Stimulated activated CD4-positive, alpha-beta T cell treated with anti-CD3 and anti-CD28 coated beads, Interleukin-2, amount 100 ng/mL, for 4 hours (primary cell): ENCODE measurements at places on chromosomes 5 and 9.

GRCh38 chr9:74303945-74304344 is 193.2 kb upstream of the RORB start:
- DNase-seq: no peak

DNA sequence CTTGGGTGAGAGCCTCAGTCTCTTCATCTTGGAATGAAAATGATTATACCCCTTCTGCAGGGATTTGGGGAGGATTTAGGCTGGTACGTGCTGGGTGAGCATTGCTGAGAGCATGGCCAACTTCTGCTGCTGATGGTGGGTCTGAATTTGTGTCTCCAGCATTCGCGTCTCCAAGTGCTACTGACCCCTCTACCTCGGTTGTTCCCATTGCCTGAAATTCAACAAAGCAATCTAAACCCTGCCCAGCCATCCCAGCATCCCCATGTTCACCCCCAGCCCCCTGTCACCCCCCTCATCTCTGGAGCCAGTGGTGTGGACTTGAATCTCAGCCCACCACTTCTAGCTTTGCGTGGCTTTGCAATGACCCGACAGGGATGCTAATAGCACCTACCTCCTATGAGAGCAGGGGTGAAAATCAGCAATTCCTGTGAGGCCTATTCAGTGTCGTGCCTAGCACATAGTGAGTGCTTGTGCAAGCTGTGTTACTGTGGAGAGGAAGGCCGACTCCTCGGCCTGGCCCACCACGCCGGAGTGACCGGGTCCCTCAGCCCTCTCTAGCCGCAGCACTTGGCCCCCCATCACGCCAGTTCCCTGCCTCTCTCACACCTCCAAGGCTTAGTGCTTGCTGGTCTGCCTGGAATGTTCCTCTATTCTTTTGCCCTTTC is 43.4 kb upstream of the SH3PXD2B start:
- no peak for DNase-seq

DNA sequence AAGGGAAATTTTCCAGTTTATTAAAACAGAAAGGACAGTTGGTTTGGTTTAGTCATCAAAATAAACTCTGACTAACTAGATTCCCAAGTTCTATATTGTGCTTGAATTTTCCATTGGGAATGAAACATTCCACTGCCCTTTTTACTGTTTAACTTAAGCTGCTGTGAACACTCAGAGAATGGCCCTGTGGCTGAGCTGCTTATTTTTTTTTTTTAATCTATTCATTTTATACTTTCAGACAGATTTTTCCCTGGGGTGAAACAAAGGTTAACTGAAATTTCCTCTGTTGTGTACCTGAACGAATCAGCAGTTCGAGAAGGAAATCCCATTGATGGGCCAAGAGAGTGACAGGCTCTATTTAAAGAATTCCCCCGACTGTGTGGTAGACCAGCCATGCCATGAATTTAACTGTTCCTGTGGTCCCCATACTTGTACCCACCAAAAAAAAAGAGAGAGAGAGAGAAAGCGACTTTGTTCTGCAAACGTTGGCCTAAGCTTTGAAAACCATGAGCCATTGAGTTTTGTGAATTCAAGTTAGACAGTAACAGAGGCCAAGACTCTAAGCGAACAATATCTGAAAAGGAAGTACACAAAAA is 138.7 kb upstream of the GRHPR start:
- no peak for DNase-seq

- no peak for DNase-seq
Measured at GRCh38 chr5:148385094-148385493, 1.3 kb downstream of the FBXO38 start.

DNA sequence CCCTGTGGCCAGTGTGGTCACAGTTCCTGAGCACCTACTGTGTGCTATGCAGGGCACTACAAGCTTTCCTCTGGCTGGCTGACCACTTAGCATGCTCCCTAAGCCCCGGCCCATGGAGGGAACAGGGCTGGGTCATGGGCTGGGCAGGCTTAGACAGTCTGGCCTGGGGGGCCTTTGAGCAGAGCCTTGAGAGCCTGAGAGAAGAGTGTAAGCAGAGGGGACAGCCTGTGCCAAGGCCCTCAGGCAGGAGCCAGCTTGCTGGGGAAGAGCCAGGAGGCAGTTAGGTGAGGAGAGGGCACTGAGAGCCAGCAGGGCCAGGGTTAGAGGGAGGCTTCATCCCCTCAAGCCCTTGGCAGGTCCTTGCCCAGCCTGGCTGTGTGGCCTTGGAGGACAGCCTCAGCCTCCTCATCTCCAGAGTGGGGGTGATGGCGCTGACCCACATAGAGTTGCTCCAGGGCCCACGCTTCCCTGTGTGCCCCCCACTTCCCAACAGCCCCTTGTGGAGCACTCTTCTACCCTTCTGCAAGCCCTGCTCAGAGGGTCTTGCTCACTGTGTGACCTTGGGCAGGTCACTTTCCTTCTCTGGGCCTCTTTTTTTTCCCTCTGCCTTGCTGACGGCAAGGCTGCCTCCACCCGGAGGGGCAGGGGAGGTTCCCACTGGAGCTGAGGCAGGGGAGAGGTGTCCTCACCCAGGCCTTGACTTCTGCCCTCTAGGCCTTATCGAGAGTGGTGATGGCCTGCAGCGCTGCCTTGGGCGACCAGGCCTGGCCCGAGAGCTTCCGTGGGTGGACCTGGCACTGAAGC is 107.1 kb downstream of the PHF2 start:
- DNase-seq: no peak

DNA sequence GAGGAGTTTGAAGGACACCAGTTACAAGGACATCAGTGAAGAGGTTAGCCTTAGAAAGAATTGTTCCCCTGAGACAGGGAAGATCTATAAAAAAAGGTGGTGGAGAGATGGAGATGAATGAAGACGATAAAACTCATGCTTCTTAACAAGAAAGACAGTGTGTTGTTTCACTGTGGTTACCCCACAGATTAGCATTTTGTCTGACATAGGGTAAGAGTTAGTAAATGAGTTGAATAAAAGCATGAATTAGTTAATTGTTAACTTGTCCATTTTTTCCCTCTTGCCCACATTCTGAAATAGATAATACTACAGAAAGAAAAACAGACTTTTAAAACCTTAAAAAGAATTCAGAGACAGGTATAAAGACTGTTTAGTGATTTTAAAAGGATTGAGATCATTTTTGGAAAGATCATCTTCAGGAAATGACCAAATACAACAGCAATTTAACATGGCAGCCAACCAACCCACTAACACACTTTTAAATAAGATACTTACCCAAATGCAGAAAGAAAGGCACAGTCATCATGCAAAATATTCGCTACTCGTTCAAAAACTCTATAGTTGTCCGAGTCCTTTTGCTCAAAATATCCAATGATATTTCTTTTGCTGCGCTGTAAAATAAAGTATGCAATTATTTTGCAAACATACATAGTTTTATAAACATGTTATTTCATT is 78.5 kb downstream of the ERP44 start:
- no peak for DNase-seq

- no peak for DNase-seq
Measured at GRCh38 chr9:114671605-114672004, 10.4 kb downstream of the TEX48 start.

DNA sequence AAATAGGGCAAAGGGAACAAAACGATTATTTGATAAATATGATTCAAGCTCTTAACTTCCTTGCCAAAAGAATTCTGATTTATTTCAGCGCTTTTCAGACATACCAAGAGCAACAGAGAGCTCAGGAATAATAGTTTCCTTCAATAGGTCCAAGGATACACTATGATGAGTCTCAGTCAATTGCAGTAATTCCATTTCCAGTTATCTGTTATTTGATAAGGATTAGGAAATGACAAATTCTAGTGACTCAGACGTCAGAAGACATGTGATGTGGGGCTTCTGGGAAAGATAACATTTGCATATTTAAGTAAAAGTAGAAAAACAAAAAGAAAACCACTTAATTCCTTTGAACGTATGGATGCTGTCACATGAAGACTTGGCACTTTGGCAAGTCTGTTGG is 1250.8 kb upstream of the CDH18 start:
- no peak for DNase-seq

GRCh38 chr9:129111528-129112151 is 425 bp downstream of the PTPA start:
- DNase-seq: no peak

- DNase-seq: no peak
Measured at GRCh38 chr5:138949223-138949574, 74.1 kb upstream of the LRRTM2 start.

GRCh38 chr5:136080113-136080482 is 51.3 kb downstream of the TGFBI start:
- DNase-seq: no peak

GRCh38 chr5:123965626-123966025 is 453.6 kb downstream of the CSNK1G3 start:
- no peak for DNase-seq

- DNase-seq: no peak
Measured at GRCh38 chr5:14627270-14627669, 37.2 kb upstream of the OTULIN start.

DNA sequence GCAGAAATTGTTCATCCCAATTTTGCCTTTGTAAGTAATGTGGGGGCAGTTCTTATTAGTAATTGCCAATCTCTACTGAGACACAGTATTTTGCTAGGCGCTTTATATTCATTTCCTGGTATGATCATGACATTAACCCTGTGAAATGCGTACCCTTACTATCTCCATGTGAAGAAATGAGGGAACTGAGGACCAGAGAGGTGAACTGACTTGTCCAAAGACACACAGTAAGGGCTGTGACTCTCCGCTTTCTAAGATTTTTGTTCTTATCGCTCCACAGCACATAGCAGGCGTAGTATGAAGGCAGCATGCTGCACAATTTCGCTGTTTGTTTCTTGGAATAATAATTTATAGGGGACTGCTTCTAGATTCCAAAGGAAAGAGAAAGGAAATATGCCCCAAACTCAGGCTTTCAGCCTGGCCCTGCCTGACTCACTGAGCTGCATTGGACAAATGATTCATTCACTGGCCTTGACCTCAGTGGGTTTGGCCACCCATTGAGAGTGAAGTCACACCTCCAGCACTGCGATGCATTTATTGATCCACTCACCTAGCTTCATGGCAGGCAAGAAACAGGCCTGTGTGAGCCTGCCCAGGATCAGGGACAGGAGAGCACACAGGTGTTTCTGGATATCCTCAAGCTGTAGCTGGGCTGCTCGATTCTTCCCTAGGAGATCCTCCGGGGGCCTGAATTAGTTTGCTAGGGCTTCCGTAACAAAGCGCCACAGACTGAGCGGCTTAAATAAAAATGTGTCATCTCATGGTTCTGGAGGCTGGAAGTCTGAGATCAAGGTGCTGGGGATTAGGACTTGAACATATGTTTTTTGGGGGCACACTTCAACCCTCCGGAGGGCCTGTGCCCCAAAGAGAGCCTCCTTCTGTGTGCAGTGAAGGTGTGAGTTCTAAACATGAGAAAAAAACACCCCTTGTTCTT is 7.2 kb upstream of the DUSP1 start:
- no peak for DNase-seq

- DNase-seq: no peak
Measured at GRCh38 chr5:20604992-20605391, 617.0 kb upstream of the CDH18 start.

DNA sequence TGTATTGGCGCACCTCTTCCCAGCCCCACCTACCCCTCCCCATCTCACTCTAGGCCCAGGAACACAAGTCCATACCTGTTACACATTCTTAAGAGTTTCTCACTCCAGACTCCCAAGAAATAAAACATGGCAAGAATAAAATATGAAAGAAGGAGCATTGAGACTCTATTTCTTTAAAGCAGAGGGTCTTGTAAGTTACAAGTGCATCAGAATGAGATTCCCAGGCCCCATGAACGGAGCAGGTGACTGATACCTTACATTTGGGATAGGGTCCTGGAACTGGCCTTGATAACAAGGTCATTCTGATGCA is 5.7 kb downstream of the EGR1 start:
- DNase-seq: no peak

GRCh38 chr5:65868509-65868908 is 57.9 kb upstream of the ERBIN start:
- no peak for DNase-seq

DNA sequence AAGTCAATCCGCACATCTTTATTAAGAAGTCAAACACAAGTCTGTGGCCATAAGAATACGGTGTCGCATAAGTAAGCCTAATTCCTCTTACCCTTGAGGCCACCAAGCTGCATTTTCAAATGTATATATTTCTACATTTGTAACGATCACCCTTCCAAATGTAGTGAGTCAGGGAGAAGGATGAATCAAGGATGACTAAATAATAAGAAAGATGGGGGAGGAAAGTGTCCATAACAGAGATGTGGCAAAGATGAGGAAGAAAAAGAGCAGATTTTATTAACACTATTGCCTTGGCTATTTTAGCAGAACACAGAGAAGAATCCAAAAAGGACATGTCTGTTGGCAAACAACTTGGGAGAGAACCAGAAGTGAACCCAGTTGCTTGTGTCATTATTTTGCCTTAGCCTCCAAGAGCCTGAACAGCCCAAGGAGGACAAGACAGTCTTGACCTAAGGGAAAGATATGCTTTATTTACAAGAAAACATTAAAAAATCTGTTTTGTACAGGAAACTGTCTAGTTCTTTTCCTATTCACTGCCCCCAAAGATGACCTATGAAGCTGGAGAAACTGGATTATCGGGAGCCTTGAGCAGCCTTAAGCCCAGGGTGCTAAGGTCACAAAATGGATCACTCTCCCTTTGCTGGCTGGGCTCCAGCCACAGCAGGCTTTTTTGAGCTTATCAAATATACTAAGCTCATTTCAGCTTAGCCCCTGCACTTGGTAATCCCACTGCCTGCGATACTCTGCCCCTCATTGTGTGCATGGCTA is 101.5 kb downstream of the PLCXD3 start:
- DNase-seq: no peak

DNA sequence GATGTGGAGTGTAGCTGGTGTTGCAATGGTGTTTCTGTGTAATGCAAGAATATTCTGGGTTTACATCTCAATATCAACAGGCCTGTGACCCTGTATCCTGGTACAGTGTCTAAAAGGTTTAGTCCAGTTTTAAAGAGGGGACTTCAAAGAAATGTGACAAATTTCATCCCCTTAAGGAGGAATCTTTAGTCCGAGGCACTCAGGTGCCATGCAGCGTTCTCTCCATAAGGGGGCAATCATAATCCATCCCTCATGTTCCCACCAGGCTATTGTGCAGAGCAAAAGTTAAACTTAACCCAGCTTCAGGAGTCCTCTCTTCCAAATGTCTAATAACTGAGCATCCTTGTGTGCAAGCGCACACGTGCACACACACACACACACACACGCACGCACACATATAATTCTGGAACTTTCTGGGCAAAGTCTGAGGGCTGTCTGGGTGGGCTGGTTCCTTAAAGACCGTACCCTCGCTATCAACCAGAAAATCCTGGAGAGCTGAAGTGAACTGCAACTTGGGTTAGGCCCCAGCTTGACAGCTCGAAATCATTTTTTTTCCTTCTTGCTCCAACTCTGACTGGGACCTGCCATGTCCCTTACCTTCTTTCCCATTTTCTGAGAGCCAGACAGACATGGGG is 46.0 kb downstream of the CRB2 start:
- no peak for DNase-seq
